ENCODE measurements at places on chromosomes 2 and 18.

GRCh38 chr18:56756966-56757365 is 105.8 kb downstream of the WDR7 start:
- no peak for DNase-seq

- DNase-seq, result peak; percentile 34
These were observed 215.1 kb upstream of the TRIB2 start for GRCh38 chr2:12501469-12502158.

GRCh38 chr2:101617188-101617587 is 80.3 kb upstream of the MAP4K4 start:
- DNase-seq, result no peak

- DNase-seq, result no peak
These were observed 358 bp upstream of the STAMBP start for GRCh38 chr2:73828389-73828817.

DNA sequence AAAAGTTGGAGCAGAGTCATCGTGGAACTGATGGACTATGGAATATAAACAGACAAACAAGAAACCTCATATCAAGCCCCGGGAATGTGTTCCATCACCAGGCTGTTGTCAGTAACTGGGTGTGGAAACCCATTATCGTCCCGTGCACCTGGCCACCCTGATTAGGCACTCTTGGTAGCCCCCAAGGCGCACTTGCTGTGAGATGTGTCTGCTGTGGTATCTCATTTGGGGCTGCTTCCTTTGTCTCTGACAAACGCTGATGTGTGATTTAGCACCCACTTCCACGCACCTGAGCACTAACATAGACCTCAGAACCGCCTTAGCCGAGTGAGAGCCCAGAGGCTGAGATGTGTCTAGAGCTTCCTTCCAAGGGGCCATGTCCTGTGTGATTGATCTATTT is 96.3 kb downstream of the PRPF40A start:
- no peak for DNase-seq
